ENCODE measurements at places on chromosomes 5 and 9.

GRCh38 chr5:171622010-171622409 is 163.6 kb upstream of the SMIM23 start:
- peak; percentile 46 for DNase-seq

- no peak for DNase-seq
Measured at GRCh38 chr5:93236807-93237421, 344.1 kb downstream of the NR2F1-AS1 start.

- DNase-seq, result no peak
Measured at GRCh38 chr9:72935595-72935994, 17.3 kb downstream of the ALDH1A1 start.

GRCh38 chr5:151093476-151093889 is 12.6 kb upstream of the TNIP1 start:
- no peak for DNase-seq

GRCh38 chr9:131992906-131993657 is 86.6 kb downstream of the MED27 start:
- no peak for DNase-seq

DNA sequence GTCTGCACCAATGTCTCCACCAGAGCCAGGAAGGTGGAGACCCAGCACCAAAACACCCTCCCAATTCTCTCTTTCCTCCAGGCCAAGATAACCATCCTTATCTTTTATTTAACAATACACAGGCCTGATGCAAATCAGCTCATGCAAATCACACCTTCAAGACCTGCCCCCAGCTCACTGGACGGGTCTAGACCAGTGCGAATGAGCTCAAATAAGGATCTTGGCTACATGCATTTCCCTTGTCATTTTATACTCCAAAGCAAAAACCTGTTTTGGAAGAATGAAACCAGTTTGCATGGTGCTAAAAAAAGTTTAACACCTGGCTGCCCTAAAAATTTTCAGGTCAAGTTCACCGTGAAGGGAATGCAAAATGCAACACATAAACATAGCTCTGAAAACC is 31.9 kb upstream of the DAPK1 start:
- no peak for DNase-seq

GRCh38 chr9:114452219-114453165 is 52.8 kb downstream of the WHRN start:
- DNase-seq, result no peak

DNA sequence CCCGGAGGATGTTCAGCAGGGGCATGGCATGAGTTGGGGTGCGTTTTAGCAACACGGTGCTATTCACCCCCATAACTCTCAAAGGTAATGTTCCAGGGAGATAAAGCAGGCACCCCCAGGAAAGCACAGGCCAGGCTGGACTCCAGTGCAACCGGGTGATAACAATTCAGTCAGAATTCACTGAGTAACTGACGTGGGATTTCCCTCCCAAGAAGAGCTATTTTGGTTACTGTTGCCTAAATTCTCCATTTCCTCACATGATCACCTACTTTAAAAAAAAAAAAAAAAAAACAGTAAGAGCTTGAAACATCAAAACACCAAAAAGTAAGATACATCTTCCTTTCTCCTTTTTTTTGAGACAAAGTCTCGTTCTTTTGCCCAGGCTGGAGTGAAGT is 137.6 kb upstream of the WWC1 start:
- DNase-seq, result no peak

DNA sequence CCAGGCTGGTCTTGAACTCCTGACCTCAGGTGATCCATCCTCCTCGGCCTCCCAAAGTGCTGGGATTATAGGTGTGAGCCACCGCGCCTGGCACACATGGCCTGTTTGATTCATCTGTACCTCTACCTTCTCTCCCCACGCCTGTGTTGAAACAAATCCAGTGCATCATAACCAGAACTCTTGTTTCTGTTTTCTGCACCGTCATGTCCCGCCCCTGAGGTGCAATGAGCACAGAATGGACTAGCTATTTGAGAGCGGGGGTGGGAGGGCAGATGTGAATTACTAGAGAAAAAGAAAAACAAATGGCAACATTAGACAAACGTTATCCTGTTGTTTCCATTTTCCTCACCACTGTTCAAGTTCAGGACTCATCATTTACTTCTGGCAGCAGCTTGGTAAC is 10.7 kb upstream of the FAM193B start:
- DNase-seq, result no peak

- DNase-seq, result no peak
Measured at GRCh38 chr9:1200847-1201251, 150.7 kb downstream of the DMRT2 start.

- DNase-seq, result no peak
Measured at GRCh38 chr9:71909887-71910649, 925 bp downstream of the ABHD17B start.

- DNase-seq, result no peak
Measured at GRCh38 chr9:77667151-77667550, 19.0 kb upstream of the GNA14 start.

DNA sequence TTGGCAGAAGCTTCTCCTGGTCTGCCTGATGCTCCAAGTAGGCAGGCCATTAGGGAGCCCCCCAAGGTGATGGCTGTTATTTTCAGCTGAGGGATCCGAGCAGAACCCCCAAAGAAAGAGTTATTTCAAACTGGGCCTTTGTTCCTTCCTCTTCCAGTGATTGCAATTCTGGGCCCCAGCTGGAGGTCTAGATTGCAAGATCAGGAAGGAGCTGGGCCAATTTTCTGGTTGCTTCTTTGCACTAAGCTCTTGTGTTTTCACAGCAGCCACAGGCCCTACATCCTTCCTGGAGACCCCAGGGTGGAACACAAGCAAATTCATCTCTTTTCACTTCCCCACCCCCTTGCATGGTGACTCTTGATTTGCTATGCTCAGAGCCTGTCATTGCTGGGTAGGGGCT is 215.0 kb downstream of the SEMA6A start:
- DNase-seq, result peak; percentile 55

GRCh38 chr5:21858441-21858840 is 994.7 kb downstream of the CDH12 start:
- no peak for DNase-seq

DNA sequence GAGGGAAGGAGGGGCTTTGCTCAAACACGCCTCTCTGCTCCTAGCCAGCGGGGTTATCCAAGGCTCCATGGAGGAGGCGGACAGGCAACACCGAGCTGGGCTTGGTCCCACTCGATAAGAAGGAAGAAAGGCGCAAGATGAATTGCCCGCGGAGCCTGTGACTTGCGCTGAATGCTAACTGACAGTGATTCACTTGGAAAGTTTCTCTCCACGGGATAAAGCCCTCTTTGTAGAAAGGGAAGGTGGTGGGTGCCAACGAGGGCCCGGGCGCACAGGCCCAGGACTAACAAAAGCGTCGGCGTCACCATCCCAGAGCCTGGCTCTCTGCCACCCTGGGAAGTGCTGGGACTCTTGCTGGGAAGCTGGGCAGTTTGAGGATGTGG is 76.0 kb downstream of the VAV2 start:
- no peak for DNase-seq

DNA sequence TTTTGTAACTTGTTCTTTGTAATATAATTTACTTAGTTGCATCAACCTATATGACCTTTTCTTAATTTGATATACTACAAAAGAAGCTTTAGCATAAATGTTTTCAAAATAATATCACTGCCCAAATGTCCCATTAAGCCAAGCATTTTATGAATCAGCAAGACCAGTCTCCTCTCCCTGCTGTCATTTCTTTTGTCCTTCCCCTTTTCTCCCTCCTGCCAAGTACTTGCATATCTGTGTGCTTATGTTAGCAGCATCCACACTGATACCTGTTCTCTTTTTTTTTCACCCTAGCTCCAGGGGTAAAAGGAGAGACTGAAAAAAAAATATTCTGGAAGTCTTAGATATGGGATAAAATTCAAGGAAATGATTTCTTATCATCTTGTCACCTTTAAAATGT is 69.7 kb downstream of the ZSWIM6 start:
- DNase-seq, result no peak

- no peak for DNase-seq
Measured at GRCh38 chr5:10680876-10681481, 80.1 kb downstream of the DAP start.

DNA sequence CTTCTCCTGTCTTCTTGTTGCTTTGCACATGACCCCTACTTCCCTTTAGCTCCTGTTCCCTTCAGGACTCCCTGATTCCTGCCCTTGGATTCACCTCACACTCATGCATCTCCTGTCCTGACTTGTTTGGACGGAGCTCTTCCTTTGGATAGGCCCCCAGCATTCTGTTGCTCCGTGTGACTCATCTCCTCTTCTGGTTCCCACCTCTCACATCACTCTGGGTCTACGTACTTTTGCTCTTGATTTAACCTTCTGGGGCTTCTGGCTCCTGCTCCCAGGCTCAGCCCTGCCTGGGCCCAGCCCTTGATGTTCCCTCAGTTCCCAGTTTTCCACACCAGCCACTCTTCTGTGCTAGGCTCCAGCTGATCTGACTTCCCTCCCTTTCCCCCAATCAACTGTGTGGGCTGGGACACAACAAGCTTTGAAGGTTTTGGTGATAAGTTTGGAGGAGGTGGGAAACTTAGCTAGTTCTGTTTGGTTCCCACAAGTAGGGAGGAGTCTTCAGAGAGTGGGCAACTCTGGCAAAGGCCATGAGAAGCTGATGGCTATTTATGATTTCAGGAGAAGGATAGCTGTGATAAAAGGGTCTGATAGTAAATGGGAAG is 331.5 kb downstream of the ARHGEF28 start:
- DNase-seq, result peak; percentile 67

DNA sequence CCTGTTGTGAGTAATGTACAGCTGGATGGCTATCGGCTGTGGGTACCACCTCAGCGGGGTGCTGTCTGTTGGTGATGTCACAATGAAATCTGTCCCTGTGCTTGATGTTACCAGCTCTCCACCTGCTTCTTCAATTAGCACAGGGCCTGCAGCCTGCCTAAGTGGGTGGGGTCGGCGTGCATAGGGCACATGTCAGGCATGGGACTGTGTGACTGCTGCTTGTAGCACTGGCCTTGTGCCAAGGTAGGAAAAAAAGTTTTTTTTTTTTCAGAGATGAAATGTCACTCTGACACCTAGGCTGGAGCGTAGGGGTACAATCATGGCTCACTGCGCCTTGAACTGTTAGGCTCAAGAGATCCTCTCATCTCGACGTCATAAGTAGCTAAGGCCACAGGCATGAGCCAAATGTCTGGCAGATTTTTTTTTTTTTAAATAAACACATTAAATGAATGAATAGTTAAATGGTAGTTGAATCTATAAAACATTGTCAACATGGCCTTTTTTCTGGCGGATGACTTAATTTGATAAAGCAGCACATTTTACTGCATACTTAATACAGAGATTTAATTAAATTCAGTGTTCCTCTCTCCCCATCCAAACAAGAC is 222.5 kb downstream of the NXNL2 start:
- DNase-seq, result no peak

DNA sequence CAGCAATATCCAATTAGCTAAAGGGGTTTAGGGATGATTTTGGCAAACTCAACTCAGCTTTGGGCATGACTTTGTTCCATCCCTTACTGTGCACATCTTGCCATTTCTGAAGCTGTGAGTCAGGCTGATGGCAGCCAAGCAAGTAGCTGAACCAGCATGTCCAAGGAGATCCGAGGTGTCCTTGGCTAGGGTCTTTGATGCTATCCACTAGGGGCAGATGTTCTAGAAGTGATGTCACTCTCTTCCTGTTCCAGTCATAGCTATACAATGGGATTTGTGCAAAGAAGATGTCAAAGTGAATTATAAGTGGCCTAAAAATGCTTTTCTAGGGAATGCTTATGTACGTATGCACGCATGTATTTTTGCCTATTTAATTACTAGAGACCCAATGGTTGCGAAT is 160.8 kb upstream of the PAPPA start:
- DNase-seq, result no peak

GRCh38 chr9:15755660-15756059 is 202.8 kb downstream of the CCDC171 start:
- DNase-seq, result no peak

GRCh38 chr5:77774981-77775789 is 954 bp downstream of the TBCA start:
- DNase-seq, result no peak

DNA sequence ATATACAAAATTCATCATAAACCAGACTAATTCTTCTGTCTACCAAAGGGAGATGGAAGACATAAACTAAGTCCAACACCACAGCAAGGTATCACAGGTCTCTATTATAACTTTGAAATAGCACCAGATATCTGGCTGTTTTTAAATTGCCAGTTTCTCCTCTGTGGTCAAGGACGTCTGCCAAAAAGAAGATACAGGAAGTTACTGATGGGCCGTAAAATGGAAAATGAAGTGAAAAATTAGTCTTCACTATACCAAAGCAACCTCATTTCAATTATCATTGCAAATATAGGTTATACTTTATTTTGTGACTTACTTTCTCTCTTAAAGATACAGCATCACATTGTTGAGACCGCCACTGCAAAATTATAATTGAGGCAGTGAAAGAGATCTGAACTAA is 225.5 kb downstream of the NDUFS4 start:
- DNase-seq, result no peak

GRCh38 chr5:91189480-91190313 is 193.4 kb downstream of the ARRDC3 start:
- no peak for DNase-seq

GRCh38 chr5:144972317-144972716 is 801.6 kb downstream of the KCTD16 start:
- DNase-seq, result no peak

DNA sequence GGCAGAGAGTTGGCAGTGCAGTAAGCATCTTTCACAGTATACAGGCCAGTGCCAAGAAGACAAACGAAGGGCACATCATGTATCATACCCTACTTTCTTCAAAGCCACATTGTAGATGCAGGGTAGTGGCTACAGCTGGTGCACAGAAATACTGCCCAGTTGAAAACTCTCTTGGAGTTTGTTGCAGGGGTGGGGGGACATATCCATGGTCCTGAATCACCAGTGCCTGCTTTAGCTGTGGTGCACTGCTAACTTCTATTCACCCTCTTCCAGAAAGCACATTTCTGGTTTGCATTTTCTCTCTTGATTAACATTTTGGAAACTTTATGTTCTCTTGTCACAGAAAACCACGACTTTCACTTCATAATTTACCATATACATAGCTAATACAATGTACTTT is 196.6 kb downstream of the PAPPA start:
- DNase-seq, result no peak

DNA sequence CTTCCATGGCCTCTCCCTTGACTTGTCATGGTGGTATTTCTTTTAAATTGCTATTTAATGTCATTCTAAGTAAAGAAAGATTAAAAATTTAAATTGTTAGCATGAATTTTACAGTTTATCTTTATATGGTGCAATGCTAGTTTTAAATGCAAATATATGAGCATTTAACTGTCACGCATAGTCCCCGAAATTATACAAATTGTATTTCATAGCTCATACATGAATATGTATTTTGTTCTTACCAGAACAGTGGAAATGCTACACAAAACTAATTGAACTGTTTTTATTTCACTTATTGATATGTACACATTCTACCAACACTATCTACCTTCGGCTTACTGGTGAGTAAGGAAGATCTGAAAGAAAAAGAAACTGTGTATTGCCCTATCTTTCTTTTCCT is 125.8 kb downstream of the CARTPT start:
- DNase-seq, result no peak

- no peak for DNase-seq
Measured at GRCh38 chr9:133370685-133371084, 5.2 kb downstream of the SURF4 start.

GRCh38 chr9:133347515-133347984 is 381 bp downstream of the MED22 start:
- DNase-seq, result no peak

All from NCI-H446 treated with DMSO at 0.1 percent for 48 hours (cell line).